Liver (tissue), 10 donors: ENCODE measurements at places on chromosomes 1 and 21. TPM values are rescaled to one million over a fixed set of nuclear protein-coding genes. Genes with fewer than 3 reads are reported as not detected.

Gene SMCP
- total RNA-seq = not detected

Gene TCP10L
- total RNA-seq = 1.1 TPM

Gene MROH9
- total RNA-seq = not detected

Gene PEAR1
- 2.1 TPM for total RNA-seq

Gene ZBTB8A
- total RNA-seq = 3.3 TPM

Gene TNFAIP8L2
- total RNA-seq = 4.4 TPM

Gene KRTAP20-4
- not detected for total RNA-seq

Gene LRRC38
- total RNA-seq = not detected

Gene VPS13D
- total RNA-seq = 68.3 TPM

Gene KLF17
- not detected for total RNA-seq

Gene DMRTA2
- total RNA-seq = not detected
